ENCODE measurements at places on chromosomes 7 and 10.

DNA sequence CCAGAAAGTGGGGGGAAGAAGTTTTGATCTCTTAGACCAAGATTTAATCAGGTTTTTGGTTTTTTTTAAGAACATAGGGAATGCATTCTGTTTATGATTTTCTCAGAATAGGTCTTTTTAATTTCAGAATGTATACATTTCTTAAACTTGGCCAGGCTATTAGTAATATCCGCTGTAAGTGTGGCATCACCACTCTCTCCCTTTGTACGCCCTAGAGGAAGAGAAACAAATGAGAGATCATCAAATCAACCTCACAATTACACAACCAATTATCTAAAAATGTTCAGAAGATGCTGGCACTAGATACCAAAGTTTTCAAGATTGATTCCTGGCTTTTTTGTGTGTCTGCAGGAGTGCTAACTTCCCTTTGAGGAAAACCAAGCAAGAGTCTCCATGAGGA, 70.0 kb downstream of the KLF6 start:
- H3K4me1 ChIP-seq = no peaks in the 10 kb centered on the region
- H3K27me3 ChIP-seq = no peaks in the 10 kb centered on the region
- no peaks in the 10 kb centered on the region for H3K36me3 ChIP-seq
- DNase-seq = no peak
- no peak overlapping the region for H3K4me3 ChIP-seq

GRCh38 chr7:40536421-40536820, 401.6 kb downstream of the SUGCT start:
- H3K27ac ChIP-seq = no peak overlapping the region
- H3K4me3 ChIP-seq = no peak overlapping the region
- no peaks in the 10 kb centered on the region for H3K4me1 ChIP-seq
- no peak for DNase-seq

DNA sequence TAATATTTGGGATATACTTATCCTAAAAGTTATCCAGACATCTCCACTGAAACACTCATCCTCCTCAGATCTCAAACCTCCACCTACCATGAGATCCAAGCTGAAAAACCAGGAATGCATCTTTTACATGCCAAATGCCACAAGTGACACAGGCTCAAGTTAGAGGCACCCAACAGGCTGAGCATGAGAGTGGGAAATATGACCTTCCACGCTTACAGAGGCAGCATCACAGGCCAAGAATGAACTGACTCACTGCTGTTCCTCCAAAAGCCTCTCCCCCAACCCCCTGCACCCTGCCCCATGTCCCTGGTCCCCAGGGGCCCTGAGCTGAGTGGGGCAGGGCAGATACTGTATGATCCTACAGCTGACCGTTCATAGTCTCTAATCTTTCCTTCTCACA, 4.8 kb upstream of the MTPAP start:
- H3K27me3 ChIP-seq = no peaks in the 10 kb centered on the region
- H3K4me1 ChIP-seq = peaks cover 6% of the 10 kb centered on the region
- H3K4me3 ChIP-seq = no peak overlapping the region
- H3K36me3 ChIP-seq = no peaks in the 10 kb centered on the region
- no peak overlapping the region for H3K27ac ChIP-seq

- H3K4me3 ChIP-seq = no peak overlapping the region
- peaks cover 23% of the 10 kb centered on the region for H3K4me1 ChIP-seq
- H3K27ac ChIP-seq = no peak overlapping the region
- H3K27me3 ChIP-seq = peaks cover 28% of the 10 kb centered on the region
These were observed 1.5 kb downstream of the NEUROG3 start for GRCh38 chr10:69571618-69572158.

GRCh38 chr10:71126432-71126831, 85.9 kb upstream of the UNC5B start:
- no peak overlapping the region for H3K27ac ChIP-seq
- no peak for DNase-seq
- peaks cover 10% of the 10 kb centered on the region for H3K4me1 ChIP-seq
- peaks cover 8% of the 10 kb centered on the region for H3K27me3 ChIP-seq
- H3K4me3 ChIP-seq = no peak overlapping the region
- H3K36me3 ChIP-seq = no peaks in the 10 kb centered on the region

GRCh38 chr10:90605506-90605905, 252.3 kb downstream of the HTR7 start:
- no peaks in the 10 kb centered on the region for H3K4me1 ChIP-seq
- no peaks in the 10 kb centered on the region for H3K27me3 ChIP-seq
- no peak overlapping the region for H3K4me3 ChIP-seq

DNA sequence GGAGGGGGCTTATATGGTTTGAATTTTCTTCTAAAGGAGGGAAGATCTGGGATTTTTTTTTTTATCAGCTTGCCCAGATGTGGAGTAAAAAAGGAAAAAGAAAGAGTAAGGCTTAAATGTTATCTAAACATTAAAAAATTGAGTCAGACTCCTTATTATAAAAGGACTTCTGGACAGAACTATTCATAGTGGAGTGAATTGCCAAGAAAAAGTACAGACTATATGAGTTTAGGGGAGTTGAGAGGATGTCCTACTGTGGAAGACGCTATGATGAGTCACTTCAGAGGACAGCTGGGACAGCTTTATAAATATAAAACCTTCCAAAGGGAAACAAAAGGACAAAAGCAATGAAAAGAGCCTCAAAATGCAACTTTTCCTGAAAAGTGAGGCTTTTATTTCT, 73.0 kb downstream of the TFPI2 start:
- no peak overlapping the region for H3K4me3 ChIP-seq
- no peak for DNase-seq
- H3K4me1 ChIP-seq = no peaks in the 10 kb centered on the region
- H3K27me3 ChIP-seq = no peaks in the 10 kb centered on the region
- no peak overlapping the region for H3K27ac ChIP-seq
- H3K36me3 ChIP-seq = no peaks in the 10 kb centered on the region

DNA sequence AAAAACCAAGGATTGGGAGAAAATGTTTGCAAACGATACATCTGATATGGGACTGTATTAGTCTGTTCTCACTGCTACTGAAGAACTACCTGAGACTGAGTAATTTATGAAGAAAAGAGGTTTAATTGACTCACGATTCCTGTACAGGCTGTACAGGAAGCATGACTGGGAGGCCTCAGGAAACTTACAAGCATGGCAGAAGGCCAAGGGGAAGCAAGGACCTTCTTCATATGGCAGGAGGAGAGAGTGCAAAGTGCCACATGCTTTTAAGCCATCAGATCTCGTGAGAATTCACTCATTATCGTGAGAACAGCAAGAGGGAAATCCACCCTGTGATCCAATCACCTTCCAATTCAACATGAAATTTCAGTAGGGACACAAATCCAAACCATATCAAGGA, 11.0 kb downstream of the ZNF713 start:
- H3K4me1 ChIP-seq = no peaks in the 10 kb centered on the region
- no peak for DNase-seq

DNA sequence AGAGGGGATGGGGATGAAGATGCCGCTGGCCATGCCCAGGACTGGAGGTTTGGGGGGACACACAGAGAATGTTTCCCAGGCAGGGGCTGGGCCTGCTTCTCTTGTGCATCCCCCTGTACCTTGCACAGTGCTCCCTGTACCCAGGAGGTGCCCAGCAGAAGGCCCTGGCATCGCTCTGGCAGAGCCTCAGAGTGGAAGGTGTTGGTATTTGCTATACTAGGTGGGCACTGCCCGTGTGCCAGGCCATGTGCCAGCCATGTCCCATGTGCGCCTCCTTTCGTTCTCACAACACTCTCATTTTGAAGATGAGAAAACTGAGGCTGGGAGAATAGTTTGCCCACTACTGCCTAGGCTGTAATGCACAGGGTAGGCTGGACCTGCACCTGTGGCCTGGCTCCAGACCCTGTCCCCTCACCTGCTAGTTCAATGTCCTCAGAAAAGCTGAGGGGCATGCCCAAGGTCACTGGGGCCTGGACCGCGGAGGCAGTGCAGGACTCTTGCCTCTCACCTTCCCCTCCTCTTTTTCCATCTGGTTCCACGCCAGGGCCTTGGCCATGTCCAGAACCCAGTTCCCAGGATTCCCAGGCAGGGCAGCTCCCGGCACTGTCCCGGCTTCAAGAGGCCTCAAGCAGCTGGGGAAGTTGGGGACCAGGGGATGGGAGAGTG, 64.7 kb downstream of the GOLGA7B start:
- no peak overlapping the region for H3K27ac ChIP-seq
- no peak overlapping the region for H3K4me3 ChIP-seq
- peaks cover 13% of the 10 kb centered on the region for H3K4me1 ChIP-seq
- no peak for DNase-seq
- peaks cover 3% of the 10 kb centered on the region for H3K27me3 ChIP-seq
- no peaks in the 10 kb centered on the region for H3K36me3 ChIP-seq

DNA sequence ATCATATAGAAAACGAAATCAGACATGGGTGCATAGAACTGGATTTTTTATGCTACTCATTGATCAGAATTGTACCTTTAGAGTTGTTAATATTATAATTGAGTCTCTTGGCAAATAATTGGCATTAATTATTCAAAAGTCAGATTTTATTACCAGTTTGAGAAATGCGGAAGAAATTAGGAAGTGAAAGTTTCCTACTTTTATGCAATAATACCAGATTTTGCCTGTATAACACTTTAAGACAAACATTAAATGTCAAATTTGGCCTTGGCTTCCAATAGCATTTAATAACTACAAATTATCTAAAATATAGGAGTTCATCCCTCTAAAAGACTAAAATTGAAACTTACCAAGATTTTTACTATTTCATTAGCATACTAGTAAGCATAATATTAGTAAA, 6.8 kb upstream of the TFEC start:
- no peak overlapping the region for H3K4me3 ChIP-seq
- H3K36me3 ChIP-seq = no peaks in the 10 kb centered on the region
- no peaks in the 10 kb centered on the region for H3K27me3 ChIP-seq
- no peak overlapping the region for H3K27ac ChIP-seq
- DNase-seq = no peak

GRCh38 chr10:16689227-16689626, 128.0 kb downstream of the RSU1 start:
- no peaks in the 10 kb centered on the region for H3K36me3 ChIP-seq
- H3K4me3 ChIP-seq = no peak overlapping the region
- no peaks in the 10 kb centered on the region for H3K4me1 ChIP-seq
- no peaks in the 10 kb centered on the region for H3K27me3 ChIP-seq

Data from heart right ventricle (tissue), 16 donors.